Stimulated activated CD4-positive, alpha-beta T cell treated with anti-CD3 and anti-CD28 coated beads, Interleukin-12 subunit alpha, Interleukin-12 subunit beta, amount 100 ng/mL, for 24 hours (primary cell): ENCODE measurements at places on chromosomes 6 and 20.

GRCh38 chr20:7210910-7211309 is 443.4 kb downstream of the BMP2 start:
- DNase-seq = no peak

DNA sequence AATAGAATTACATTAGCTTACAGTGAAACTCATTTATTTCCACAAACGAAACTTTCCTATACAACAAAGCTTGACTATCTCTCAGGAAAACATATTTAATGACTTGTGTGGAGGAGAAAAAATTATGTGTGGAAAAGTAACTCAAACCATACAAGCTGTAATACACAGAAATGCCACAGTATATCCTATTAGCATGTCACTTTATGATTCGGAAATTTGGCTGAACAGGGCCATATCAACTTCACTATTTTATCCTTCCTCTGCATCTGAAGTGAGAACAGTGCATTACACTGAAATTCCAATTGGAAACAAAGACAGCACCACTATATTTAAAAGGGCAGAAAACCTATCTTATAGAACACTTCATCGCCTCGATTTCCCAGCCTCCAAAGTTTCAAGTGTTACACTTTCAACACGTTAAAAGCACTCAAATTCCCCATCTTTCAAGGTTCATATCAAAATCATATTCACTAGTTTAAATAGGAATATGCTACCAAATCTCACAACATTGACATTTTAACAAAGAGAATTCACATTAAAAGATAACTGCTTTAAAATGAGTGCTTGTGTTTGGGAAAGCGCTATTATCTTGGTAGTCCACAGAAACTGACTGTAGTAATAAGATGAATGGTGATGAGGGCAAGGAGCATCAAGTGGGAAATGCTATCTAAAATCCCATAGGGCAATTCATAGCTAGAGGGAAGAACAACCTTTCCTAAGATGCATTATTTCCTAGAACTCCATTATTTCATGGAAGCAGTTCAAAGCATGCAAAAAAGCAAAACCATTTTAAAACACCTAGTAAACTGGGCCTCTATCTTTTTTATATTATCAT is 1.8 kb downstream of the REV3L start:
- no peak for DNase-seq

GRCh38 chr6:111653434-111653833 is 47.8 kb upstream of the TRAF3IP2 start:
- no peak for DNase-seq

DNA sequence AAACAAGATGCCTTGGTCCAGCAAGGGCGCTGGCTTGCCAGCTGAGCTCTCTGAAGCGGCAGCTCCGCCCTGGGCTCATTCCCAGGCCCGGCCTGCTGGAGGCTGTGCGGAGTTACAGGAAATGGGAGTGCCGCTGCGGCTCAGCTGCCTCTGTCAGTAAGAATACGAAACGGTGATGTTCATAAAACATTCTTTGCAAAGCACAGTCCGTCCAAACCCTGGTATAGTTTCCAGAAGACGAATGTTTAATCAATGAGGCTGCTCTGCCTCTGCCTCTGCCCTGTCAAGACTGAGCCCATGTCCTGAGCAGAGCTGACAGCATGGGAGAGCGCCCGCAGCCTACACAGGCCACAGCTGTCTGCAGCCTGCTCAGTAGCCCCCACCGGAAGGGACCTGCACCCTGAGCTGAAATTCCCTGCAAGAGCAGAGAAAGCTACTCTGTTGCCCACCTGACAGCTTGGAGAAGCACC is 153.3 kb upstream of the SNX9 start:
- DNase-seq = no peak

DNA sequence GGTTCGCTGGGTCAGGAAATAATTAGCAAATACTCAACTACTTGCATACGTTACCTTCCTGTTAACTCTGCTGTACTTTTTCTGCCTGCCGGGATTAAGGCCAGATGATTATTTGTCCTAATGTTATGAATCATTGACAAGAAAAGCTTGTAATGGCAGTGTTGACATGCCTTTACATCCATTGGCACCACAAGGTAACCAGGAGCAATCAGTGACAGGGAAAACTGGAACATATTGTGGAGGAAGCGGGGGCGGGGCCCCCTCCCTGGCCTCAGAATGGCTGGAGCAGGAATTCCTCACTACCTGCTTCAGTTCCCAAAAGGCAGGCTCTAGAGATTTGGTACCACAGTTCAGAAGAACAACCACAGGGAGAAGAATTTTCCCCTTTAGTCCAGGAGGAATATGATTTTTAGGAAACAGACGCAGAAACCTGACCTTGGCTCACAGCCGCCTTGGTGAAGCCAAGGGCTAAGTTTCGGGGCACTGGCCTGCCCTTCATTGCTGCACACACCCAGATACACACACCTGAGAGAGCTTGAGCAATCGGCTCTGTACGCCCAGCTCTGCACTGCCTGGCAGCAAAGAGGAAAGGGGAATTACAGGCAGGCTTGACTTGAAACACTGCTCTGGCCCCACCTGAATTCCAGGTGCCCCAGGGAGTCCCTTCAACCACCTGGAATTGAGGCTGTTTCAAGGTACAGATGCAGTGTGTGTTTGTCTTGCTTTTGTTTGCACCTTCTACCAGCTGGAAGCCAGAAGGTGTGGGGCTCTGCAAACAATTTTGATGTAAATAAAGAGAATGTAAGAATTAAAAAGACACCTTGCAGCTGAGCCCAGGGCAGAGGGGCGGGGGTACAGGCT is 89.8 kb downstream of the MYB start:
- DNase-seq = no peak

GRCh38 chr20:34736106-34736735 is 32.1 kb downstream of the TP53INP2 start:
- DNase-seq = no peak

DNA sequence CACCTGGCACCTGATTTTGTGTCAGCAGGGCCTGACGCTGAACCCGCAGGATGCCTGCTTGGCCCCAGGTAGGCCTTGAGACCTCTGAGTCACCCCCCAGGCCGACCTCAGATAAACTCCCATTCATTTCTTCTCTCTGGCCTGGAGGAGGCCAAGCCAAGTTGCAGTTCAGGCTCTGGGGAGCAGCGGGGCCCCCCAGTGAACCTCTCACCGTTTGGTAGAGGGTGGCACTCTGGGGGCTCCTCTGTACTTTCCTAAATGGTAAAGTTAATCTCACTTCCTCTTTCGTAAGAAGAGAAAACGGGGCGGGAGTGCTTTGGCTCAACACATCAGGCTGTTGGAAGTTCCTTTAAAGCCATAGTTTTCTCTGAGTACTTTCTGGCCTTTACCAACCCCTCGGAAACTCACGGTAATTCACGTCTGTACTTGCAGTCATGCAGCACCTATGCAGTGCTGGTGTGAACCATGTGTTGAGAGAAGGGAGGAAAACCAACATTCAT is 2.8 kb downstream of the SIRPA start:
- DNase-seq = no peak

DNA sequence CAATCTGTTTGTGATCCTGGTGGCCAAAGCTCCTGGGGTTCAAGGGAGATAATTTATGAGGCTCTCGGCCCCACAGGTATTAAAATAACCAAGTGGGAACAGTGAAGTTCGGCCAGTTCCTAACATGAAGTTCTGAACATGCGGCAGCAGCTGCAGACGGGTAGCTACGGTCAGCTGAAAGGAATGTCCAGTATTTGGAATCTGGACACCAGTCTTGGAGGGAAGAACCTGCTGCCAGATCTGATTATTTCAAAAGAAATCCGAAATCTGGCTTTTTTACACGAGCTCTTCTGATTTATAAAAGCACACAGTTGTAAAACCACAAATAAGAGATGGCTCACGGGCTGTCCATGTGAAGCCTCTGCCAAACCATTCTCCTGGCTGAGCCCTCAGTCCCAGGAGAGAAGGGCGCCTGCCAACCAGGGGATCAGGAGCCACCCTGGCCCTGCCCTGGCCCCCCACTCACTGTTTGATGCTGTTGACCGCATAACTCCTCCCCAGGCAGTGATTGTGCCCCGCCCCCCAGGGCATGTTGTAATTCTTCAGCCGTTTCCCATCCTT is 28.2 kb upstream of the KCNB1 start:
- DNase-seq = no peak
